ENCODE measurements at places on chromosomes 16 and 17.

DNA sequence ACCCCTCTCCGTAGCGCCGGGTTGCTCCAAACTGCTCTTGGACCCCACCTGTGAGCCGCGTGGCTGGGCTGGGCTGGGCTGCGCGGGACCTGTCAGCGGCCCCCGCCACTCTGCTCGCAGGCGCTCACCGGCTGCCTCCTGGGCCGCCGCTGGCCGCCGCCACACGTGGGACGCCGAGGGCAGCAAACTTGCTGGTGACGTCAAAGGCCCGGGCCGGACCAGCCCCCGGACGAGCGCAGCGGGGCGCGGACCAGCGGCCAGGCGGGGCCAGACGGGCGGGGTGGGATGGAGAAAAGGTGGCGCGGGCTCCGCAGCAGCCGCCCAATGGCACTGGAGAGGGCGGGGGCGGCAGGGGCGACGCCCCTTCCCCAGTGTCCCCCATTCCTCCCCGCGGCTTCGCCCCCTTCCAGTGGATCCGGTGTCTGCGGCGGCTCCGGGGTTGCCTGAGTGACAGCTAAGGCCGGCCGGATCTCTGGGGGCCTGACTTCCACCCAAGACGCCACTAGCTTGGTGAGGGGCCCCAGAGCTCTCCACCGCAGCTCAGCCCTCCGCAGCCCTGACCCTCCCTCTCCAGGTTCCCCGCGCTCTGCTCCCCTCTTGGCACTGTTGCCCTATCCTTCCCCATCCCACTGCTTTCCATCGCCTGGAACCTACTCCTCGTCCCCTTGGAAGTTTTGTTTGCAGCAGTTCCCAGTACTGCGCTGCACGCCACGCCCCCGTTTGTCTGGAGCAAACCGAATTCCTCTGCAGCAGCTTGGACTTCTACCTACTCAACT, at the start of gene HS3ST3A1:
TSS of gene HS3ST3A1 (minus strand) at position 154 of the 776 bp plus-strand sequence. CDS start 800 bp downstream, outside the sequence.
- DNase-seq: peak; percentile 8

DNA sequence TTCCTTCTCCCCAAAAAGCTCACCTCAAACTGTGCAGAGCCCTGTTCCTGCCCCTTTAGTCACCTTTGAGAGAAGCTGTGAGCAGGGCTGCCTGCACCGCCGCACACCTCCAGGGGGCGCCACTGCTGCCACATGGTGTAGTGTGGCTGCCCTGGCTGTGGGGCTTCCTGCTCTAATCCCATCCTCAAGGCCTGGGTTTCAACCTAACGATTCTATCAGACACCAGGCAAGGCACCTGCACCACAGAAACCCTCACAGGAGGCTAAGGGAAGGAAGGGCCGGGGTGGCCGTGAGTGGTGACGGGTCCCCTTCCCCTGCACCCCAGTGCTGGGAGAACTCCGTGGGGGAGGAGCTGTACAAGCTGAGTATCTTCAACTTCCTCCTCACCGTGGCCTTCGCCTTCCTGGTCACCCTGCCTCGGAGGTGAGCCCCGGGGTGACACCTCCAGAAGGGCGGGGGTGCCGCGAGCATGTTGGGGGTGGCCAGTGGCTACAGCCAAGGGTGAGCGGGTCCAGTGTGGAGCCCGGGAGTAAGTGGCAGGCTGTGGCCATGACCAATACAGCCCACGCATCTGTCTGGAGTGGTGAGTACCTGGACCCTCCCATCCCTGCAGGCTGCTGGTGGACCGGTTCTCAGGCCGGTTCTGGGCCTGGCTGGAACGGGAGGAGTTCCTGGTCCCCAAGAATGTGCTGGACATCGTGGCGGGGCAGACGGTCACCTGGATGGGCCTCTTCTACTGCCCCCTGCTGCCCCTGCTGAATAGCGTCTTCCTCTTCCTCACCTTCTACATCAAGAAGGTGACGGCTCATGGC, 7.0 kb downstream of the TMC8 start:
- no peak for DNase-seq

- no peak for DNase-seq
Observed at GRCh38 chr17:76265624-76266243, 586 bp downstream of the UBALD2 start.

DNA sequence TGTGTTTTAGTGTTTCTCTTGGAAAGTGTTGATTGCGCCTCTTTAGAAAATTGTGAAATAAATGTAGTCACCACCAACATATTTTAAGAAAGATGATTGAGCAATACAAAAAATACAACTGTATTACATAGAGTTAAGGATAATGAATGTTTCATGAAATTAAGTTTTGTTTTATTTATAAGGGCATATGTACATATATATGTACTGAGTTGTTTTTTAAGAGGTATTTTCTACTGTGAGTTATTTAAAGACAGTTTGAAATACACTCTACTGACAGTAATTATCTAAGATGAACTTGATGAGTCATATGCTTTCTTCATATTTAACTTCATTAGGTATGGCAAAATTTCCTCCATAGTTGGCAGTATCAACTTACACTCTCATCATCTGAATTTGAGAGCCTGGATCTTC, 411.7 kb downstream of the HS3ST3B1 start:
- no peak for DNase-seq

DNA sequence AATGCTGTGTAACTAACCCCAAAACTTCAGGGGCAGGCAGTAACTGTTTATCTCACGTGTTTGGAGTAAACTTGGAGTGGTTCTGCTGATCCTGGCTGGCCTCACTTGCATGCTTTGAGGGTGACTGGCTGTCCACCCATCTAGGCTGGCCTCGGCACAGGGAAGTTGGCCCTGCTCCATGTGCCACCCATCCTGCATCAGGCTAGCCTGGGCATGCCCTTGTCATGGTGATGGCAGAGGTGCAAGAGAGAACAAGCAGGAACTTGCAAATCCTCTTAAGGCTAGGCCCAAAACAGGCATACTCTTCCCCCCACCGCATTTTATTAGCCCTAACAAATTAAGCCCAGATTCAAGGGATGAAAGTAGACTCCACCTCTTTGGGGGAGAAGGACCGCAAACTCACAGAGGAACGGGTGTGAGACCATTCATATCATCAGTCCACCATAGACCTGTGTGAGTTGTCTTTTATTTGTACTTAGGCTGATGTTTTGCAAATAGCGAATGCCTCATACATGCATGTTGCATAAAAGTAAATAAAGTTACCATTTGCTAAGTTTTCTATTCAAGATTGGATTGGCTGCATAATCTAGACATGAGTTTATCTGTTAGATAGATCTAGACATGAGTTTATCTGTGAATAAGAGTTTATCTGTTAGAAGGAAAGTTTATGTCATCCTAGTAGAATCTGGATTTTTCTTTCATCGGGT, 221.0 kb downstream of the CCDC182 start:
- DNase-seq: no peak

GRCh38 chr16:49048557-49048956, 233.1 kb downstream of the CBLN1 start:
- DNase-seq: no peak

GRCh38 chr17:78357672-78358537, 2.0 kb downstream of the SOCS3 start:
- no peak for DNase-seq

GRCh38 chr17:75135946-75136345, 4.4 kb upstream of the NT5C start:
- DNase-seq: no peak

DNA sequence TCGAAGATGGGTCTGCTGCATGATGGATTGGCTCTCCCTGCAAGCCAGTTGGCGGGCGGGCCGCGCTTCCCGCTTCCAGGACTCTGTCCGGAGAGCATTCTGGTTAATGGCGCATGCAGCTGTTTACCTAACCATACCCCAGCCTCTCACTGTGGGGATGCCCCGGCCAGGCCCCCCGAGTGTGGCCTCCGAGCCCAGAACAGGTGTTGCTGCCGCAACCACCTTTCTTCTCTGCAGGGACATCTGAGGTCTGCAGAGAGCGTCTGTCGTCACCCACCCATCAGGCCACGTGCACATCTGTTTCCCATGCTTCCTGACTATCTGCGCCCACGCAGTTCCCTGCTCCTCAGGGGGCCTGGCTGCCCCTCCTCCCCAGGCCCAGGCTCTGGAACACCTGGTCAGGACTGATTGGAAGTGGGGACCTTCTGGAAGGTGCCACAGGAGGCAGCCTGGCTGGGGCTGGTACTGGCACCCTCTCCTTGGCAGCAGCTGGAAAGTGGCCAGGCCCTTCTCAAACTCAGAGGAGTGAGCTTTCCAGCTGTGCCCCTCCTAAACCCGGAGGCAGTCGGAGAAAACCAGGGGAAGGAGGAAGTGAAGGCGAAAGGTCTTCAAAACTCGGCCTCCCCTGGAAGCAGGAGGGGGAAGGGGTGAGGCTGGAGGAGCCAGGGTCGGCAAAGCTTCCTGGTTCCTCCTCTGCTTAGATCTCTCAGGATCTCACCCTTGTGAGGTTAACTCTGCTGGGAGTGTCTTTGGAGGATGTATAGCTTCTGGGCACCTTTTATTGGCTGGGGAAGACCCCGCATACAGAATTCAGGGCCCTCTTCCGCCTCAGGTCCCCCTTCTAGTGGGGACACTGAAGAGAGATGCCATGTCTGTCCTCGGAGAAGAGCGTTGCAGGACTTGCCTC, 64.5 kb upstream of the CIBAR2 start:
- no peak for DNase-seq

DNA sequence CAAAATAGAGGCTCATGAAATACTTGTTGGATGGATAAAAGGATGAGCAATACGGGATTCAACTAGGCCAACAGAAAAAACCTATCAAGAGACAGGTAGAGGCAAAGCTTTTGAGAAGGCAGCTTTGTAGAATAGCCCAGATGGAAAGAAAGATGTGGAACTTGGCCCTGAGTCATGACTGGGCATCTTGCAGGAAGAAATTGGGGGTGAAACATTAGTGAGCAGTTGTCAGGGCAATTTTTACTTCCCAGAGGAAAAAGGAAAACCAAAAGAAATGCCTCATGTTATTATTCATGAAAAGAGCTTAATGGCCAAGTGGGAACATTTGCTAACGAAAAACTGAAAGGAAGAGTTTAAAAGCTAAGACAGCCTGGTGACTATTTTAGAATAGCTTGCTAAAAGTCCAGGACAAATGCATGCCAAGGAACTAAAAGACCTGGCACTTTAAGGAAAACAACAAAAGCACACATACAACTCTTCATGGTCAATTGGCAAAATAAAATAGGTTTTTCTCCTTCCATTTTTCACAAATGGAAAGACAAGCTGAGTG, 180.1 kb downstream of the HS3ST3A1 start:
- DNase-seq: no peak

DNA sequence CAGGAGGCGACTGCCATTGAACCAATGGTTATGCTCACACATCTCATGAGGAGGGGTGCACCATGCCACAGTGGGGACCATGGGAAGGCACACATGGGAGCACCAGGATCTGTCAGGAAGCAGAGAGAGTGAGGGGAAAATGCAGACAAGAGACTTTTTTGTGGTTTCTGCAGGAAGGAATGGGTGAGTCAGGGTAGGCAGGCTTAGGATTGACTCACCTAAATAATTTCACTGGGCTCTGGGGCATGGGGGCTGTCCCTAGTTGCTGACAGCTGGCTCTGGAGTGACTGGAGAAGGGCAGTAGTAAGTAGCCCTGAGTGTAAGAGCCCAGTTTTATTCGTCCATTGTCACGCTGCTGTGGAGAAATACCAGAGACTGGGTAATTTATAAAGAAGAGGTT, 202.4 kb downstream of the AXIN2 start:
- no peak for DNase-seq

DNA sequence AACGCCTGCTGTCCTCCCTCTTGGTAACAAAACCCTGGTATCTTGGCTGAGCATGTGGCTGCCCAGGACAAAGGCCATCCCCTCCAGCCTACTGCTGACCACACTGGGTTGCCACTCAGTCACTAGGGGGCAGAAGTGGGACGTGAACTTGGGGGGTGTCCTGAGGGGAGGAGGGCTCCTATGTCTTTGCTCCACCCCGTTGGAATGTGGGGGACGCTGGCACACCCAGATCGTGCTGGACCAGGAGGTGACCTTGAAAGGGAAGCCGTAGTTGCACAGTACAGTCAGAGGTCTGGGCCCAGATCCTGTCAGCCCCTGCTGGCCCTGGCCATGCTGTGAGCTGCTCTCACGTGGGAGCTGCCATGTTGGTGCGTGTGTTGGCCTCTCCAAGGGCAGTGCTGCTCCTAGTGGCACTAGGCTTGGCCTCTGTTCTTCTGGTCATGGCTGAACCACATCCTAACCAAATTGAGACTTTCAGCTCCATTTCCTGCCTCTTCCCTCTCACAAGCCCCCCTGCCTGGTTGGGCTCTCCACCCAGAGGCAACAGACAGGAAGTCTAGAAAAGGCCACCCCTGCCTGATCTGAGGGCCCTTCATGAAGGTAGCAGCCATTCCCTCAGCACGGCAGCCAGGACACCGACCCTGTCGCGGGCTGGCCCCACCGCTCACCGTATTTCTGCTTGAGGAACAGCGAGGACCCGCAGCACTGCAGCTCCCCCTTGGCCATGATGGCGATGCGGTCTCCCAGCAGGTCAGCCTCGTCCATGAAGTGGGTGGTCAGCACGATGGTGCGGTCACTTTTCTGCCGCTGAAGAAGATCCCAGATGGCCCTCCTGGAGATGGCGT, 29.0 kb upstream of the RNPS1 start:
- DNase-seq: no peak

- no peak for DNase-seq
Observed at GRCh38 chr16:28072087-28072486, 8.6 kb upstream of the GSG1L start.

- DNase-seq: no peak
Observed at GRCh38 chr16:75282466-75283281, 31.2 kb upstream of the BCAR1 start.

GRCh38 chr16:30710971-30711370, 12.0 kb downstream of the SRCAP start:
- DNase-seq: no peak

DNA sequence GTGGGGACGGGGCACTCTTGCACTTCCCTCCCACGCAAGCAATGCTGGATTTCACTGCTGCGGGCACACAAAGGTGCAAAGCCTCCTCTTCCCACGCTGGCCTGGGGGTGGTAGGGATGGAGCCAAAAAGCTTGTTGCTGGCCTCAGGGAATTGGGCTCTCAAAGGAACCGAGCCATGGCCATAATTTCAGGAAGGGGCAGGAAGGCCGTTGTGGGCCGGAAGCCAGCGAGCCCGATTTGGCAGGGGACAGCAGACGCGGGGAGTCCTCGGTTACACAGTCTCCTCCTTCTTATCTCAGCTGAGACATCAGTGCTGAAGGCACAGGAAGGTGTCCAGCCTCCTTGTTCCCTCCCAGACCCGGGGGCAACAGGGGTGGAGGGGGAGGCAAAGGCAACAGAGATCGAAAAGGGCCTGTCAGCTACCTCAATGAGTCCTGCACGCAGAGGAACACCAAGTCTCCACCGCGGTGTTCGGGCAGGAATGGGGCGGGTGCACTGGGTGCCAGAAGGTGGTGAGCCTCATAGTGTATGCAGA, 59.5 kb downstream of the SLFN11 start:
- DNase-seq: no peak

DNA sequence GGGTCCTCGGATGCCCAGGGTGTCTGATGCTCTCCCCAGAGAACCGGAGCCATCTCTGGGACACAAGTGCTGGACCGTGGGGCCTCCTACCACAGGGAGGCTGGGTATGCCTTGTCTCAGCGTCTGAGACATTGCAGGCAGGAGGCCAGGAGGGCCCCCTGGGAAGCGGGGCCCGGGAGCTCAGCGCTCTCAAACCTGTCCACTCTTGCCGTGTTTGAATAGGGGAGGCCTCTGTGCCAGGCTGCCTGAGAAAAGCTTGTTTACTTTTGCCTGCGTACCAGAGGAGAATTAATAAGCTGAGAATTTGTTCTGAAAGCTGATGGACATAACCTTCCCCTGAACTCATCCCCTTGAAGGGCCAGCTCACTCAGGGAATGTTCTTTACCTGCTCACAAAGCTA, 163.8 kb downstream of the NTN1 start:
- DNase-seq: no peak

GRCh38 chr17:45641541-45641940, 142.6 kb upstream of the CRHR1 start:
- no peak for DNase-seq

Data from stimulated activated naive B cell treated with anti-CD40 and anti-IgM and Interleukin-4, amounts not matched to agents 10 μg/mL and 1 μg/mL and 100 μg/mL, for 72 hours (primary cell).